ENCODE measurements at places on chromosomes 11 and 22.

DNA sequence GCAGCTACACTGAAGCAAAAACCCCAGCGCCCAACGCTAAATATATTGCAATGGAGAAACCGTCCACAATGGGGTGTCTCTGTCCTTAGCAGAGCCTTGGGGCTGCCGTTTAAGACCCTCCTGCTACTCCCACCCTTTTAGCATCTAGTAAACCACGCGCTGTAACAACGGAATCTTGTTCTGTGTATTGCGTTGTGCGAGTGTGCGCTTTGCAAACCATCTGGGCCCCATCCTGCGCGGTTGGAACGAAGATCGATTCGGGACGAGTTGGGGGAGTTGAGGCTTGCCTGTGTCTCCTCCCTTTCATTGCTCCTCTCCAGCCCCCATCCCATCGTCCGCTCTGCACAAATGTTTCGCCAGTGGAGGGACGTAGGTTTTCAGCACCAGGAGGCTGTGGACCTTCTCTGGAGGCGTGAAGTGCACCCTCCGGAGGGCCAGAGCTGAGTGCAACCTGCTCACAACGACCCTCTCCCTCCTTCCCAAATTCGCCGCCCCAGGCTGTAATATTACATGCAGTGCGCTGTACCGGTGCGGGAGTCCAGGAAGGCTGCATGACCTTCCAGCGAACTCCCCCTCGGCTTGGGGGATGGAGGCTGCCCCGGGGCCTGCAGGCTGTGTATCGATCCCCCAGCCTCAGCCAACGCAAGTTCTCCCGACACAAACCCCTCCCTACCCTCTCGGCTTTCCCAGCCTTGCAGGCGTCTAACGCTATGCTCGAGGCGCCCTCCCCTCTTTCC, 1.6 kb upstream of the KMT2A start:
- DNase-seq: peak; percentile 78

GRCh38 chr22:29499852-29500251, 19.8 kb downstream of the NEFH start:
- no peak for DNase-seq

DNA sequence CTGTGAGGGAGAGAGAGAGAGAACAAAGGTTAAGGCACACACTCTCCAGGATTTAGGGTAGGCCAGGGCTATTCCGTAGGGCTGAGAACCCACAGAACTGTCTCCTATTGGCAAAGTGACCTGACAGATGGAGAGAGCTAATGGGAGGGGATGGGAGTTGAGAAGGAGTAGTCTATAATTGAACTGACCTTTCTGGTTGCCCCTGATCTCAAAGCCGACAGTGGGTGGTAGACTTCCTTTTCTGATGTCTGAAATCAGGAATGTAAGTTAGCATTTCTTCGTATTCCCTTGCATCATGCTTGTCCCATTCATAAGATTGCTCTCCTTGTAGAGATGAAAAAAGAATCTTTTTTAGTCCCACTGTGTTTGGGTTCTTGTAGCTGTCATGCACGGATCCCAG, 210.1 kb downstream of the NTM start:
- no peak for DNase-seq

DNA sequence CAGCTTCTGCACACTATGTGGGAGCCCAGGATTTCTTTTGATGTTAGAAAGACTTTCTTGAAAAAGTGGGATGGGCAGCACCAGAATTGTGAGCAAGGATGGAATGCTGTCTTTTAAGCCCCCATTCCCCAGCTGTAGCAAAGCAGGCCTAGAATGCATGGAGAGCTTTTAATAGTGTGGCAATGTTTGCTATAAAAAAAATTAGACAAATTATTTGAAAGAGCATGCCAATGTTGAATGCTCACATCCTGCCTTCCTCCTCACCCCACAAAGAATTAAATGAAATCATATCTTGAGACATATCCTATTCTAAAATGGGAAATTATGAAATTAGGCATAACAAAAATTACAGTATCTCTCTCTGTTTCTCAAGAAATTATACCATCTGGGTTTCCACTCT, 154.7 kb downstream of the C11orf91 start:
- no peak for DNase-seq

GRCh38 chr11:60357771-60358170, 20.6 kb upstream of the MS4A7 start:
- DNase-seq: no peak

- DNase-seq: no peak
Observed at GRCh38 chr11:65212226-65212801, 30.6 kb downstream of the CAPN1 start.

GRCh38 chr11:127873478-127873877, 713.9 kb downstream of the ETS1 start:
- DNase-seq: no peak

DNA sequence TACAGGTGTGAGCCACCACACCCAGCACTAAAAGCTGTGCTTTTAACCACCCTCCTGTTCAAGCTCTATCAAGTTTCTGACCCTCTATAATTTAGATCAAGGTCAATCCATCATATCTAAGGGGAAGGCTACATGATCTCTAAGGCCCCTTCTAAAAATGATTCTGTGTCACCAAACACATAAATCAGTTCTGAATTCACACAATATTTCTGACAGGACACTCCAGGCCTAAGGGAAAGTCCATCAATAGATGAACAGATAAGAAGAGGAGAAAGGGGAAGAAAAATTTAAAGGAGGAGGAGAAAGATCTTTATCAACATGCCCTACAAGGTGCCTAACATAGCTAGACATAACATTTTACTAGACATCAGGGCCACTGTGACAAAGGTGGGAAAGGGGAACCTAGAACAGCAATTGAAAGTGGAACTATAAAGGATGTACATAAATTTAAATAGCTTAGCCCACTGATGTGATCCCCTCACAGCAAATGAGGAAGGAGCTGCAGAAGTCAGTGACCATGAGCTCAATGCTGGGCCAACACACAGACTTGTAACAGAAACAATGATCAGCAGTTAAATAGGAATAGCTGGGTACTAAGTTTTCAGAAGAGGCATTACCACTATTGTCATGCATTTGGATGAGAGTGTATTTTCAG, 4.7 kb downstream of the PRCP start:
- no peak for DNase-seq

GRCh38 chr22:19718456-19719049, 4.2 kb downstream of the SEPTIN5 start:
- DNase-seq: no peak

DNA sequence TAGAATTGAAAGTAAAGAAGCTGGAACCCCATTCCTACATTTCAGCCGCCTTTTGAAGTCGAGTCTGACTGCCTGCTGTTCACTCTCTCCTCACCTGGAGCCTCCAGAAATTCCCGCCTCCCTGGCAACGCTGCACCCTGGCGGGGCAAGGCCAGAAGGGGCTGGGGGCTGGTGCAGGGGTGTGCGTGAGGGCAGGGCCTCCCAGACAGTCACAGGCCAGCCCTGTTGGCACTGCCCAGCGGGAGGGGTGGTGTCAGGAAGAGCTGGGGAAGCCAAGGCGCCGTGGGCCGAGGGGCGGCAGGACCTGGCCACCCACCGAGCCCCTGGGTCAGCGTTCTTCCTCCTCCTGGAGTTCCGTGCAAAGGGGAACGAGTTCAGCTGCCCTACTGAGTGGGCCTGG, 123.2 kb downstream of the KCNQ1OT1 start:
- DNase-seq: no peak

Data from coronary artery (tissue), 2 donors.